Stimulated activated CD8-positive, alpha-beta memory T cell treated with anti-CD3 and anti-CD28 coated beads, Interleukin-4, amount 100 ng/mL, for 1 hour (primary cell): ENCODE measurements at places on chromosomes 2 and 18.

GRCh38 chr2:109265369-109265768 is 136.4 kb downstream of the SH3RF3 start:
- no peak for DNase-seq

- no peak for DNase-seq
These were observed 149.0 kb downstream of the MEIS1 start for GRCh38 chr2:66583881-66584280.

- DNase-seq = no peak
These were observed 257.7 kb upstream of the MYT1L start for GRCh38 chr2:2588777-2589176.

DNA sequence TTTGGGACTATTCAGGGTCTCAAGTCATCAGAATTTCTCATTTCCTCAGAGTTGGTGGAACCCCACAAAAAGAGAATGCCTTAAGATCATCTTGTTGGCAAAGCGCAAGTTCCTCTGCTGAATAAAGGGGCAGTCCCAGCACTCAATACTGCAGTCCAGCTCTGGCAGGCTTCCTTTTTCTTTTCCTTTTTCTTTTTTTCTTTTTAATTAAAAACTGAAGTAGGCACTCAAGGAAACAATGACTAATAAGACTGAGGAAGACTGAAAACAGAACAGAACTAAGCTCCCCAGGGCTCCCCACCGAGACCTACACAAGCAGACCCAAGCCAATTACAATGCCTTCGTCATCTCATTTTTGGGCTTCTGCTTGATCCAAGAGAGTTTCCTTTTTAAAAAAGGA is 82.0 kb downstream of the STK39 start:
- DNase-seq = no peak

GRCh38 chr18:32891797-32892196 is 119.0 kb upstream of the KLHL14 start:
- DNase-seq = no peak

- DNase-seq = no peak
These were observed 427.3 kb downstream of the DCDC2C start for GRCh38 chr2:4130651-4131050.

DNA sequence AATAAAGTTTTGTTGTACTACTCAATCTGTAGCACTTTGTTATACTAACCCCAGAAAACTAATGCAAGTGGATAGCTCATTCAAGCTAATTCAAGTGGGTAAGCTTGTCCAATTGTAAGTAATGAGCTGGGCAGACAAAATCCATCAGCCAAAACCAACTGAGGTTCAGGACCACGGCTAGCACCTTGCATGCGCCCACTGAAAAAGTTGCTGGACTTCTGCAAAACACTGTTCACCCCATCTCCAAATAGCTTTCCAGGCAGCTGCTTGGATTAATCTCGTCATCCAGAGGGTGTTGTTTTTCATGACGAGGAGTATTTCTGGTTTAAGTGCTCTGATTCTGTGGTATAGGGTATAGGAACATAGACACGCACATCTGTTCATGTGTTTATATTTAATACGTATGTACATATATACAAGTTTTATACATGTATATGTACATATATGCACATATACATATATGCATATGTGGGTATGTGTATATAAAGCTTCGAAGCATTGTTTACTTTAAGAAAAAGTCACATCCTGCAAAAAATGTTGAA is 307.5 kb downstream of the GALR1 start:
- no peak for DNase-seq

DNA sequence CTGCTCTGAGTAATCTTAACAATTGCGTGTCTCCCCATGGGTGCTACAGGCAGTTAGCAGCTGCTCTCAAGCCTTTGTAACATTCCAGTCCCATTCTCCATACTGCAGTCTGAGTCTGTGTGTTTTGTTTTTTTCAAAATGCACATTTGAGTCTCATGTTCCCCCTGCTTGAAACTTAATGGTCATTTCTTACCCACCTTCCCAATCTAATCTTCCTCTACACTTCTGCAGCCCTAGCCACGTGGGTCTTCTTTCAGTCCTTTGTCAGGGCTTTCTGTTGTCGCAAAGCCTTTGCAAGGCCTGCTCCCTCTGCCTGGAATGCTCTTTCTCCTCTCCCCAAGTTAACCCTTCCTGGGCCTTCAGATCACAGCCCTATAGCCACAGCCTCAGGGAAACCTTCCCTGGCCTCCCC is 24.5 kb downstream of the ELAC1 start:
- DNase-seq = no peak

DNA sequence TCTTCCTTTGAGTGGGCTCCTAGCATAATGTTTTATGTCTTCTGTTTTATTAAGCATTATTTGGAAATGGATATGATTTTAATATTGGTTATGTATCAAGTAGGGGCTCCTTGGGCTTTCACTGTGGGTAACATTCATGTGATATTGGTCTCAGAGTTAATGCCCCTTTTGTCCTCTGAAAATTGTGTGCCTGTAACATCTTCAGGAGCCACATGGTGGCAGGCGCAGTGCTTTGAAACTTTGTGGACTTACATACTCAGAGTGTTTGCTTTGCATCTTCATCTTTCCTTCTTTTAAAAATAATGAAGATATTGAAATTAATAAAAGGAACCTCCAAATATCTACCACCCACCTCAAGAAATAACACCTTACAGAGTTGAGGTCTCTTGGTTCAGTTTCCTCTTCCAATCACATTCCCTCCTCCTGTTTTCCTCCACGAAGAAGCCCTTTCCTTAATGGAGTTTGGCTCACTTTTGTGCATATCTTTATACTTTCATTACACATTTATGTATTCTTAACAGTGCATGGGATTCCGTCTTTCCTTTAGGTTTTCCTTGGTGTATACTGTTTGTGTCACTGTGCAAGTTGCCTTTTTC is 73.5 kb downstream of the LIMS1 start:
- no peak for DNase-seq

GRCh38 chr2:217599906-217600305 is 402.9 kb downstream of the TNS1 start:
- no peak for DNase-seq

DNA sequence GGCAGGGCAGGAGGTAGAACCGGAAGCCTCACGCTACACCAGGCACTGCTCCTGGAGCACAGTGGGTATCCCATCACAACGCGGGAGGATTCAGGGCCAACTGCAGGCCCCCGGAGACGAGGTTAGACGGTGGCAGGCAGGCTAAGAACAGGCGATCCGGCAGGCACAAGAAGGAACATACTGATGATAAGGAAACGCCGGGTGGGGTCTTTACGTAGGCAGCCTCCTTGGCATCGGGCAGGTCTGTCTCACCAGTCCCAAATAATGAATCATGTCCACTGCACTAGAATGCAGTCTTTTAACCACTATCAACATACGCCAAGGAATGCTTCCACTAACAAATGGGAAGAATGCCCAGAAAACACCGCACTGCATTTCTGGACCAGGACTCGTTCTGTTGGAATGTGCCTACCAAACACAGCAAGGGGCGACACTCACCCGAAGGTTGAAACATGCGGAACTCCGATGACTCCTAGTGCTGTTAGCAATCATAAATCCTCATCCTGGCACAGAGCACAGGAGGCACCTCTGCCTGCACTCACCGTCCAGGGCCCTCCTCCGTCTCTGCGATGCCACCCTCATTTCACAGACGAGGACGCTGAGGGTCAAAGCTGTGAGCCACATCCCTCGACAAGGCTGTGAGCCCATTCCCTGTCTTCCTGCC is 35.2 kb downstream of the ZNF516 start:
- DNase-seq = no peak

DNA sequence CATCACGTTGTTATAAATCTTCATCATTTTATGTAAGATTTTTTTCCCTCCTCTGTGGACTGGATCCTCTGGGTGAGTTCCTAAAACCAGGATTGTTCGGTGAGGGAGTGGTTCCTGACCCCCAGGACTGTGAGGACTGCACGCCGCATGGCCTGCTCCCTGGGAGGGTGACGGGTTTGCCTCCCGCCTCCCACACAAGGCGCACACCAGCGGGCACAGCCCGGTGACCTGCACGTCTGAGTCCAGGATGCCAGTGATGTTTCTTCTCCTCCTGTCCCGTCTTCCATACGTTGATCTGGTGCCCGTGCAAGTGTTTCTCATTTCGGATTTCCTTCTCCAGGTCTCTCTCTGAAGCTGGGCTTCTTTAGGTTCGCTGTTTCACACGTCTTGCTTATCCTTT is 27.1 kb downstream of the CTDP1 start:
- DNase-seq = no peak

GRCh38 chr2:145524836-145525235 is 1004.9 kb upstream of the ZEB2 start:
- DNase-seq = no peak

DNA sequence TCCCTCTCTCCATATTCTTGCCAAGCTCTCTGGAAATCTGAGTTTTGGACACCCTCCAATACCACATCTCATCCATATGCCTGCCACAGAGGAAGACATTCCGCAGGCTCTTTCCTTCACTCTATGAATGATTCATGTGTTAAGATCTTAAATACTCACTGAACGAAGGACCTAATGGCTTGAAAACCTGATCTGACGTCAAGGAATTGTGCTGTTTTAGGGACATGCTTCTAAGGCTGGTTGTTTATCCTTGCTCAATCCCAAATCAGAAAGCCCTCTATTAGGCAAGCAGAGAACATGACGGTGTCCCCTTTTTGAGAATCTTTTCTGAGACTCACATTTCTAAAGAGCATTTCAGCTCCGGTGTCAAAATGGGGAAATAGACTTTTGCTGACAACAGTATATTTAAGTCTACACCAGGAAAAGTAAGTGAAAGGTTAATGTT is 83.7 kb upstream of the GALNT5 start:
- DNase-seq = no peak

DNA sequence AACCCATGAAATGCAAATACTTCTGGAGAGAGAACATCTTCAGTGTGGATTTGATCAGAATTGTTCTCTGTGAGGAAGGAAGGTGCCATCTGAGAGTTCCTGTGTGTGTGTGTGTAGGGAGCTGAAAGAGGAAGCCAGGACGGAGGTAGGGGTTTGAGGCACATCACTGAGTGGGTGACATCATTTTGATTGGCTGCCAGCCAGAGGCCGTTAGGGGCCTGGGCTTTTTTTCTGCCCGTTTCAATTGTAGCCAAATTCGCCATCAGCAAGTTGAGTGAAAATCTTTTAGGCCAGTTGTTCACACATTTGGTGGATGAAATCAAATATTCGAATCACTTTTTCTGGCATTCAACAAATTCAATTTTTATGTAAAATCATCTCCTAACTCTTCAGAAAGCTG is 48.9 kb downstream of the TSN start:
- no peak for DNase-seq

DNA sequence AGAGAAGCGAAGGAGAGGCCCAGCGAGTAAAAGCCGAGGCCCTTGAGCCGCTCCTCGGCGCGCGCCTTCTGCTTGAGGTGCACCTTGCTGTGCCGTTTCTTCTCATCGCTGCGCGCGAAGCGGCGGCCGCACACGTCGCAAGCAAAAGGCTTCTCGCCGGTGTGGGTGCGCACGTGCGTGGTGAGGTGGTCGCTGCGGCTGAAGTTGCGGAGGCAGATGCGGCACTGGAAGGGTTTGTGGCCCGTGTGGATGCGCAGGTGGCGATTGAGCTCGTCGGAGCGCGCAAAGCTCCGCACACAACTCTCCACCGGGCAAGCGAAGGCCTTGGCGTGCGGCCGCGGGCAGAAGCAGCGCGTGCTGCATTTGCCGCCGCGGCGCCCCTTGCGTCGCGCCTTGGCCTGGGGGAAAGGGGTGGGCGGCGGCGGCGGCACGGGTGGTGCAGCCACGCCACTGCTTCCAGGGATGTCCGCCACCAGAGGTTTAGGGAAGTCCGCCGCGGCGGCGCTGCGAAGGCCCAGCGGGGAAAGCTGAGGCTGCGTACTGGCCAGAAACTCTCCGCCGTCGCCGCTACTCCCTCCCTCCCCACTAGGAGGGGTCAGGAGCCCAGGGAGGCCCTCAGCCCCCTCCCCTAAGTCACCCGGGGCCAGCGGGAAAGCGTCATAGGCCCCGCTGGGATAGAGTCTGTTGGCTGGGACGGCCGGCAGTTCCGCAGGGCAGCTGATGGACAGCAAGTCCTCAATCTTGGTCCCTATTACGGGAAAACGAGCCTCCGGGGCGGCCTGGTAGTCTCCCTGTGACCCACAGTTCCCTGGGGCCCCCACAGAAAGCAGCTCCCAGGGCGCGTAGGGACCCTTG is 1.7 kb downstream of the EGR4 start:
- DNase-seq = no peak

GRCh38 chr2:25405611-25406295 is 64.0 kb upstream of the DNMT3A start:
- DNase-seq = no peak

- DNase-seq = no peak
These were observed 187.2 kb downstream of the BCL11A start for GRCh38 chr2:60366135-60366712.

DNA sequence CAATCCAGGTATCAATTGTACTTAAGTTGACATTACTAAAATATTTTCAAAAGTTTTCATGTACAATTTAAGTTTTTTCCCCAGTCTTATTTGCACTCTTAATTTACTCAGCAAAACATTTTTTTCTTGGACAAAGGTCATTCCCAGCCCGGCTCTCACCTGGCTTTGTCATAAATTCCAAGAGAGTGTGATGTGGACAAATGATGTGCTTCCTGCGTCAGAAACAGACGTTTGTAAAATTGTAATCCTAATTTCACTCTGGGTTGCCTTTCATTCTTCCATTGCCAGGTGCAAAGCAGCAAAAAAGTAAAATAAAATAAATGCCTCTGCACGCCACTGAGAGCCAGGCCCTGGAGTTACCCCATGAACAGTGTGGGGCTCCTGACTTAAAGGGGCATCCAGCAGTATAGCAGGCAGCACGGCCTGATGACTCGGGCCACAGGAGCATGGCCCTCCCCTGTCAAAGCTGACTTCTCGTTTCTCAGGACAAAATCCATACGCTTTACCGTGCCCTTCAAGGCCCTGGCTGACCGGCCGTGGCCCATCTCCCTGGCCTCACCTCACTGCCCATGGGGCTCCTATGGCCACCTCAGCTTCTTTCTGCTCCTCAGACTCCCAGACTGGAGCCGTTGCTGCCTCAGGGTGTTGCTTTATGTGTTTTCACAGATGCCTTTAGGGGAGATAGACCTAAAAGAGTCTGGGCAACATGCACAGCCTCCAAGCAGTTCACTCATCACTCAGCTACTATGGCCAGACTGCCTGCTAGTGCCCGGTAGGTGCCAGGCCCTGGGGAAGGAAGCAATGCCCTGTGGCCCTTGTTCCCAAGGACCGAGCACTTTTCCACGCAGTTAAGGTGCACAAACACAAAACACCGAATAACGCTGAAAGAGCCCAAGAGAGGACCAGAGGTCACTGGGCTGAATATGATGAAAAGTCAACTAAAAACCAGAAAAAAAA is 7.6 kb upstream of the TMEM185B start:
- DNase-seq = no peak

DNA sequence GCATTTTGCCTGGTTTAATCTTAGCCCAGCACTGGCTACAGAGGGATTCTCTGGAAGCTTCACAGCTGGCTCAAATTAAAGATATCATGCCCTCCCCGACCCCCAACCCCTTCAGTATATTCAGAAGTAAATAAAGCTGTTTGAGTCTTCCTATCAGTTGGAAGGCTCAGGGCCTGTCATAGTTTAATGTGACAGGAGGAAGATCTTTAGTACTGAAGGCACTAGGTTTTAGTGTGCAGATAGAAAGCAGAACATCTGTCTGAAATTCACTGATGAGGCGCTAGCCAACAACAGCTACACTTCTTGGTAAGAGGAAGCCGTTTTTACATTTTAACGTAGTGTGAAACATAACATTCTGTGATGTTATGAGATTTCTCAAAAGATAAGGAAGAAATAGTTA is 969.1 kb upstream of the CDH2 start:
- no peak for DNase-seq

- no peak for DNase-seq
These were observed 604 bp upstream of the STK11IP start for GRCh38 chr2:219596954-219597551.
